ENCODE measurements at places on chromosomes 16 and 17.

DNA sequence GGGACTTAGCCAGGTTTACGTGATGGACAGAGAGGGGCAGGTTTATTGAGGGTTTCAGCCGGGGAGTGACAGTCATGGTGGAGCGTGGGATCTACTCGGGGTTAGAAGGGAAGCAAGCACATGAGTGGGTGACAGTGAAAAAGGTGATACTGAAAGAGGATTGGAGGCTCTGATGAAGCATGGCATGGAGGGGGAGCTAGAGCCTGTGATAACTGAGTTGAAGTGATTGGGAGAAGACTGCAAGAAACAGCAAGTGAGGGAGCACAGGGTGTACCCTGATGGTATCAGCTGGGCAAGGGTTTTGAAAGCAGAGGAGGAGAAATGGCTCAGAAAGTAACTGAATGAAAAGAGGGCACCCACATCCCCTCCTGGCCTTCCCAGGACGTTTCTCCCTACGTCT is 6.7 kb upstream of the KSR1 start:
- no peak for DNase-seq

DNA sequence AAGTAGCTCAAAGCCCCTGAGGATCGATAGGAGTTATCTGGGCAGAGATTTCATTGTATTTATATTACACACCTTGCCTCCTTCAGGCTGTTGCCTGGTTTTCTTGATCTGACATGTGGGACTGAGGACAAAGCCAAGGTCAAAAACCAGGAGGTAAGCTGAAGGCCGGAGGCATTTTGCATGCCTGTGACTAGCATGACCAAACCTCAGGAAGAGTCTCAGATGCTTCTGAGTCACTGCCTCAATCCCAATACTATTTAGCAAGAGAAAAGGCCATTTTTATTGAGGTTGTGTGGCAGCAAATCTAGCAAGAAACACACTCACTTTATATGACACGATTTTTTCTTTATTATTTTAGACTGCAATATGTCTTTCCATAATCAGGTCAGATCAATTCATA is 968.1 kb downstream of the CDH11 start:
- DNase-seq, result peak; percentile 46

GRCh38 chr17:74740173-74740572 is 3.1 kb downstream of the RAB37 start:
- DNase-seq, result no peak

- no peak for DNase-seq
Measured at GRCh38 chr17:44905006-44906000, 6.1 kb upstream of the EFTUD2 start.

- no peak for DNase-seq
Measured at GRCh38 chr17:45117334-45117733, 15.0 kb downstream of the PLCD3 start.

Measured in non-pigmented ciliary epithelial cell (primary cell).